Activated naive CD8-positive, alpha-beta T cell treated with anti-CD3 and anti-CD28 coated beads for 36 hours (primary cell): ENCODE measurements at places on chromosomes 7 and 10.
A peak's percentile ranks its signal among the peaks of the same experiment; 100 is the strongest.

- H3K4me1 ChIP-seq, result peaks cover 4% of the 10 kb centered on the region
- no peak for DNase-seq
- H3K27me3 ChIP-seq, result peaks cover 2% of the 10 kb centered on the region
- H3K27ac ChIP-seq, result no peak overlapping the region
- H3K36me3 ChIP-seq, result peaks cover 2% of the 10 kb centered on the region
Observed at GRCh38 chr7:108045669-108046068, 42.7 kb upstream of the LAMB1 start.

DNA sequence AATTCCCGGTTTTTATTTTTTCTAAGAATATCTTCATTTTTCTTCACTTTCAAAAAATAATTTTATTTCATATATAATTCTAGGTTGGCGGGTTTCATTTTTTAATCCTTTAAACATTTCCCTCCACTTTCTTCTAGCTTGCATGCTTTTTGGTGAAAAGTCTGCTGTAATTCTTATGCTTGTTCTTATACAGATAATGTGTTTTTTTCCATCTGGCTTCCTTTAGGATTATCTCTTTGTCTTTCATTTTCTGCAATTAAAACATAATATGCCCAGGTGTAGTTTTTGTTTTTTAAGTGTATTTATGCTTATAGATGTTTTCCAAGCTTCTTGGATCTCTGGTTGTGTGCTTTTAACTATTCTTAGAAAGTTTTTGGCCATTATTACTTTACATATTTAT, 341.3 kb upstream of the SEMA3C start:
- H3K4me1 ChIP-seq, result no peaks in the 10 kb centered on the region
- no peak overlapping the region for H3K27ac ChIP-seq
- no peaks in the 10 kb centered on the region for H3K36me3 ChIP-seq
- H3K4me3 ChIP-seq, result no peak overlapping the region

GRCh38 chr10:116109881-116110280, 163.1 kb downstream of the GFRA1 start:
- H3K27ac ChIP-seq, result no peak overlapping the region
- H3K4me1 ChIP-seq, result no peaks in the 10 kb centered on the region
- no peak overlapping the region for H3K4me3 ChIP-seq
- DNase-seq, result no peak

GRCh38 chr7:23196306-23196705, 14.5 kb downstream of the NUP42 start:
- peaks cover 35% of the 10 kb centered on the region for H3K36me3 ChIP-seq
- no peaks in the 10 kb centered on the region for H3K4me1 ChIP-seq

DNA sequence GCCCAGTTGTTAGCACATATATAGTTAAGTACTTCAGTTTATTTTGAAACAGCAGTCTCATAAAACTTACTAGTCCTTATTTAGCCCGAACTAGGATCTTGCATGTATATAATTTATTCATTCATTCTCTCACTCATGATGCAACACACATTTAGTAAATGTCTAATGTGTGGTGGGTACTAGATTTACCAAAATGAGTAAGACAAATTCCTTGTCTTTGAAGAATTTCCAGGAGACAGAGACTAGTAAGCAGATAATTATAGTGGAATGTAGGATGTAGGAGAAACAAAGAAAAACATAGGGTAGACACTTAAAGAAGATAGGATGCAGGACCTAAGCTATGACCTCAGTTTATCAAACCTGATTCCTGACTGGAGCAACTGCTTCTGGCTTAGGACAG, 120.2 kb upstream of the AMPH start:
- no peak overlapping the region for H3K27ac ChIP-seq
- DNase-seq, result no peak
- H3K36me3 ChIP-seq, result peaks cover 37% of the 10 kb centered on the region
- no peaks in the 10 kb centered on the region for H3K27me3 ChIP-seq
- H3K4me1 ChIP-seq, result no peaks in the 10 kb centered on the region

- no peaks in the 10 kb centered on the region for H3K36me3 ChIP-seq
- H3K4me1 ChIP-seq, result peaks cover 7% of the 10 kb centered on the region
- H3K27ac ChIP-seq, result no peak overlapping the region
- DNase-seq, result no peak
- peaks cover 18% of the 10 kb centered on the region for H3K27me3 ChIP-seq
- H3K4me3 ChIP-seq, result no peak overlapping the region
Observed at GRCh38 chr10:15461353-15462108, 90.4 kb upstream of the FAM171A1 start.

GRCh38 chr7:150686030-150686631, 625 bp downstream of the GIMAP2 start:
- H3K4me3 ChIP-seq, result peak overlapping the region; percentile 95
- peak overlapping the region; percentile 97 for H3K27ac ChIP-seq
- H3K4me1 ChIP-seq, result peaks cover 49% of the 10 kb centered on the region
- peaks cover 70% of the 10 kb centered on the region for H3K36me3 ChIP-seq

DNA sequence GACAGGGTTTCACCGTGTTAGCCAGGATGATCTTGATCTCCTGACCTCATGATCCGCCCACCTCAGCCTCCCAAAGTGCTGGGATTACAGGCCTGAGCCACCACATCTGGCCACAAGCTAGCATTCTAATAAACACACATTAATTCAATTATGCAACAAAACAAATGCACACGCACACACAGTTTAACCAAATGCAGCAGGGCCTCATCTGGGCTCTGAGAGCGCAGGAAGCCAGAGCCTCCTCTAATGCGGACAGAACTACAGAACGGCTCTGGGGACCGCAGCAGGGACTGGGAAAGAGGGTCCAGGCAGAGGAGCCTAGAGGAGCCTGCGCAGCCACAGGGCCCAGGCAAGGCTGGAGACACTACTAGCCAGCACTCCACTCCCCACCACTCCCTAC, 3.8 kb downstream of the MAD1L1 start:
- H3K36me3 ChIP-seq, result peaks cover 17% of the 10 kb centered on the region
- no peak for DNase-seq
- H3K27me3 ChIP-seq, result no peaks in the 10 kb centered on the region
- no peak overlapping the region for H3K4me3 ChIP-seq
- no peak overlapping the region for H3K27ac ChIP-seq

DNA sequence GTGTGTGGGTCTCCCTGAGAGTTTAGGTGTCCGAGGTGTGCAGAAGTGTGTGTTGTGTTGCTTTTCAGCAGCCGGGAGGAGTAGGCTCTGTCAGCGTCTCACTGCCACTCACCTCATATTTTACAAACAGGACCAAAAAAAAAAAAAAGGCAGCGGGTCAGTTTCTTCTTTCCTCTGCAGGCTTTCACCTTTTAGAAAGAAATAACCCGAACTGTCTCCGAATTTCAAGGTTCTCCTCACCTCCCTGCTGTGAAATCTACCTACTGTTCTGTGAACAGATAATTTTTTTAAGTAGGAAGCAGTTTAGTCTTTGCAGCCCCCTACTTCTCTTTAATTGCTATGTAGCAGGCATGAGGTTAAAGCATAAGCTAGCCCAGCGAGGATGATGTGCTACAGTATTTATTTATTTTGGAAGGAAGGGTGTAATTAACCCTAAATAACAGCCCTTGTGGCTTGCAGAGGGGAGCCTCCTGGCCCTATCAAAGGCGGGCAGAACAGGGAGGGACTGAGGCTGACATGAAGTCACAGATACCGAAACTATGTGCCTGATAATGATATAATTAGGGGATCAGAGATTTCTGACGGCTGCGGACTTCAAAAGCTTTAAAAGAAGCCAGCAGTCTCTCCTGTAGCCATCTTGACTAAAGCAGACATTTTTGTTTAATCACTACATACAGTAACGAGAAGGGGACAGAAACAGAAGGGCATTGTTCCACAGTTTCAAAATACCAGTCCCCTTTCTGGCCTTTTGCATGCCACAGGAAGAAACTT, 1.6 kb downstream of the BAMBI start:
- peaks cover 79% of the 10 kb centered on the region for H3K27me3 ChIP-seq
- H3K27ac ChIP-seq, result no peak overlapping the region
- H3K36me3 ChIP-seq, result no peaks in the 10 kb centered on the region
- DNase-seq, result no peak
- H3K4me1 ChIP-seq, result peaks cover 35% of the 10 kb centered on the region

DNA sequence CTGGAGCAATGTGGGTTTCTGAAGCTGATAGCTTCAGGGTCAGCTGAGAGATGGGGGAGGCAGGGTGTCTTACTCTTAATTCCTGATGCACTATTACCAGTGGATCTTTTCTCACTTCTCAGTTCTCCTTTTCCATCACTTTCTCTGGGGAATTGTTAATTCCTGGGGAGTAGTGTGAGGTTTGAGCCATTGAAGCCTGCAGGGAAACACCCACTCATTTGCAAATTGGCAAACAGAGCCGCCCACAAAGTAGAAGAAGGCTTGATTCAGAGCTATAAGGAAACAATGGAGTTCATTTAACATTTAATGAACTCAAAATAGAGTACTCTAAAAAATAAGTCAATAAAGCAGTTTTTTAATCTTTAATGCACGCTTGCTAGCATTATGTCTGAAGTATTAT, 4.3 kb upstream of the TECTB start:
- peaks cover 26% of the 10 kb centered on the region for H3K27me3 ChIP-seq
- H3K4me3 ChIP-seq, result no peak overlapping the region
- DNase-seq, result no peak
- no peaks in the 10 kb centered on the region for H3K36me3 ChIP-seq
- H3K4me1 ChIP-seq, result no peaks in the 10 kb centered on the region

- H3K4me3 ChIP-seq, result no peak overlapping the region
- peaks cover 2% of the 10 kb centered on the region for H3K36me3 ChIP-seq
- H3K27ac ChIP-seq, result no peak overlapping the region
- no peaks in the 10 kb centered on the region for H3K27me3 ChIP-seq
- no peak for DNase-seq
- H3K4me1 ChIP-seq, result no peaks in the 10 kb centered on the region
Observed at GRCh38 chr10:80090121-80090520, 11.7 kb downstream of the TMEM254 start.

- H3K36me3 ChIP-seq, result no peaks in the 10 kb centered on the region
- H3K4me3 ChIP-seq, result no peak overlapping the region
- no peaks in the 10 kb centered on the region for H3K4me1 ChIP-seq
- no peak for DNase-seq
- H3K27me3 ChIP-seq, result no peaks in the 10 kb centered on the region
Observed at GRCh38 chr7:147646568-147646967, 944.0 kb upstream of the C7orf33 start.

GRCh38 chr7:93715234-93715633, 140.7 kb upstream of the CALCR start:
- DNase-seq, result peak; percentile 12
- H3K4me1 ChIP-seq, result no peaks in the 10 kb centered on the region
- H3K27me3 ChIP-seq, result peaks cover 19% of the 10 kb centered on the region
- H3K27ac ChIP-seq, result no peak overlapping the region
- no peaks in the 10 kb centered on the region for H3K36me3 ChIP-seq
- no peak overlapping the region for H3K4me3 ChIP-seq

- H3K27me3 ChIP-seq, result no peaks in the 10 kb centered on the region
- H3K36me3 ChIP-seq, result peaks cover 10% of the 10 kb centered on the region
Observed at GRCh38 chr10:101694674-101695403, at the start of gene FBXW4. Gene FBXW4 (minus strand): TSS chr10:101695170. CDS start chr10:101695105, 65 bp downstream.

DNA sequence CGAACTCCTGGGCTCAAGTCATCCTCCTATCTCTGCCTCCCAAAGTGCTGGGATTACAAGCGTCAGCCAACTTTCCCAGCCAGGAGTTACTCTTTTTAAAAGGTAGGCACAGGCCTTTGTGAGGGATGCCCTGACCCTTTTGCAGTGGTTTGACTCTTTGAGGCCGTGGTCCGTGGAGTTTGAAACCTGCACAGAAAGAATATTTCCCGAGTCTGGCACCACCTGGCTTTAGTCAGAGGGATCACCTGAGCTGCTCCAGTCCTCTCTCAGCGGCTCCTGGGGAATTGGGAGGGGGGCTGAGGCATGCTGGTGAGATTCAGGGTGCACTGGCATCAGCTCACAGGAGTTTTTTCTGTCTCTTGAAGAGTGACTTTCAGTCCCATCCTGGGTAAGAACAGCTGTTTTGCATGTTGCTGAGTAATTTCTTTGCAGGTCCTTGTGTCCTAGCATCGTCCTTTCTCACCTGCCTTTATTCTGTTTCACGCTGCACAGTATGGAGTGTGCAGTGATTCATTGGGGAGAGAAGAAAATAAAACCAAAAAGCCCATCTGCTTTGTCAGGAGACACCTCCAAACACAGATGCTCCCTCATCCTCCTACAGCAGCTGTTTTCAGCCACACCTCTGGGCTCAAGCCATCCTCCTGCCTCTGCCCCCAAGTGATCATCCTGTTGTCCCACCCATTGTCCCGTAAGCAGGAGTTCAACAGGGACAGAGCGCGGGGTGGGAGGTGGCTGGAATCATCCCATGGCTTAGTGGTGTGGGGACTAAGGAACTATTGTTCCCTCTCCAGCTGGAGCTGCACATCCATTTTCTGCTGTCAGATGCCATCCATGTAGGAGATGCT, 284.7 kb downstream of the CAMK1D start:
- no peak overlapping the region for H3K4me3 ChIP-seq
- no peak for DNase-seq
- H3K36me3 ChIP-seq, result no peaks in the 10 kb centered on the region
